Progenitor cell of endocrine pancreas (in vitro differentiated cells): ENCODE measurements at places on chromosomes 12 and 14. TPM values are rescaled to one million over a fixed set of nuclear protein-coding genes. Genes with fewer than 3 reads are reported as not detected.
A peak's percentile ranks its signal among the peaks of the same experiment; 100 is the strongest.

NKX2-1 gene
- total RNA-seq, result 0.80 TPM in 1 of 2 replicates, not detected in the other

PTMS gene
- total RNA-seq, result 414 and 480 TPM in 2 replicates

SERPINA1 gene
- 411 and 431 TPM in 2 replicates for total RNA-seq

AQP6 gene
- total RNA-seq, result 0.29 TPM in 1 of 2 replicates, not detected in the other

LBHD2 gene
- not detected in 2 replicates for total RNA-seq

AVPR1A gene
- 0.16 TPM in 1 of 2 replicates, not detected in the other for total RNA-seq

SERPINA5 gene
- total RNA-seq, result 37.7 and 39.5 TPM in 2 replicates

DNA sequence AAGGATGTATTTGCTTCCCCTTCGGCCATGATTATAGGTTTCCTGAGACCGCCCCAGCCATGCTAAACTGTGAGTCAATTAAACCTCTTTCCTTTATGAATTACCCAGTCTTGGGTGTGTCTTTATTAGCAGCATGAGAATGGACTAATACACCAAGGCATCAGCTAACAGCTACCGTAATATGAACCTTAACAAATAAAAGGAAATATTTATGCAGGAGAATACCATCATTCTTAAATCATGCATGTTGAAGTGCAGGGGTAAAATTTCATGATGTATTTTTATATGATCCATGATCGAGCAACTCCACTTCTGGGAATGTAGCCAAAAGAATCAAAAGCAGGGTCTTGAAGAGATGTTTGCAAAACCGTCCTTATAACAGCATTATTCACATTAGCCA, 379.0 kb downstream of the NPAS3 start:
- no peak for DNase-seq

- DNase-seq, result no peak
Measured at GRCh38 chr12:82554529-82554928, 132.2 kb upstream of the TMTC2 start.

DNA sequence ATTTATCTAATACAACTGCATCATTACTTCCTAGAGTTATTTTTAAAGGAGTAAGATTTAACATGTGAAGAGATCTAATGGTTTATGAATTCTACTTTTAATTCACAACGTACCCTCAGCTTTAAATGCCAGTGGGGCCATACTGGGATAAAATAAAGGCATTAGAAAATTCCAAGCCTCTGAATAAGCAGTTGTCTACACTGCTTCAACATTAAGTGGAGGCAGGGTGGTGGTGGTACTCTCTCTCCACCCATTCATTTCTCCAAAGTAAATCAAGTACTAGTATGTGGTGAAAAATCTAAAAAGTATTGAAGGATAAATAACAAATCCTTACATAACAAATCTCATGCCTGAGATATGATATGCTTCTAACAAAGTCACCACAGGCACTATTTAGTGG, 52.4 kb downstream of the FERMT2 start:
- DNase-seq, result no peak

- DNase-seq, result no peak
Measured at GRCh38 chr14:86533834-86534233, 1003.9 kb downstream of the FLRT2 start.

DNA sequence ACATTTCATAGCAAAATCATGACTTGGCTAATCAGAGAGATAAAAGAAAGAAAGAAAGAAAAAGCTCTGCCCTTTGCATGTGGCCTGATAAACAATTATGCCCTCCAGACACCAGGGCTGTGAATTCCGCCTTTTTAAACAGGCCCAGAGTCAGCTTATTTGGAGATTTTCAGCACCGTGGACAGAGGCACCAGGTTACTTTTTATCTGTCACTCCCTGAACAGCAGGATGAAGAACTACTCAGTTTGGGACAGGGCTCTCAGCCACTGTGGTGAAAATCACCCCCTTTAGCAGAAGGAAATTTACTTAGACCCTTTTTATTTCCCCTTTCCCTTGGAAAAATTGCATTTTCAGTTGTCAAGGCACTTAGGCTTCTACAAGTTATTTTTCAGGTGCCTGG, 359.9 kb downstream of the NRXN3 start:
- DNase-seq, result peak; percentile 50

DNA sequence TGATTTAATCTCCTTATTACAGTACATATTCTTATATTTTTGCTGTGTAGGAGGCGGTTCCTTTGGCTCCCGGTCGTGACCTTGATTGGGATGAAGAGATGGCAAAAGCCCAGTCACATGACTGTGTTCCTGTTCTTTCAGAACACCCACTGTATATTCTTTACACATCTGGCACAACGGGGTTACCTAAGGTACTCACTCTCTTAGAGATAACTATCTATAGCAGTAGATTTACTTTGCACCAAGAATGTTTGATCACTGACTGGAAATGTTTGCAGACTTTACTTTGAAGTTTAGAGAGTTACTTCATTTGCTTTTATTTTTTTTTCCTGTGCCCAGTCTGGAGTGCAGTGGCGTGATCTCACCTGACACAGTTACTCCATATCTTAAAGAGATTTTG, 65.2 kb downstream of the ACSS3 start:
- no peak for DNase-seq

- DNase-seq, result no peak
Measured at GRCh38 chr14:90607141-90607540, 209.1 kb downstream of the TTC7B start.

GRCh38 chr12:64713376-64713775, 45.8 kb downstream of the GNS start:
- DNase-seq, result no peak

GRCh38 chr14:102819176-102819628, 42.0 kb downstream of the TRAF3 start:
- no peak for DNase-seq

GRCh38 chr14:93084866-93085857, 30.6 kb downstream of the ITPK1 start:
- DNase-seq, result no peak

- DNase-seq, result no peak
Measured at GRCh38 chr14:65639216-65639615, 226.7 kb downstream of the FUT8 start.

- DNase-seq, result no peak
Measured at GRCh38 chr12:58583940-58584339, 336.4 kb downstream of the LRIG3 start.

DNA sequence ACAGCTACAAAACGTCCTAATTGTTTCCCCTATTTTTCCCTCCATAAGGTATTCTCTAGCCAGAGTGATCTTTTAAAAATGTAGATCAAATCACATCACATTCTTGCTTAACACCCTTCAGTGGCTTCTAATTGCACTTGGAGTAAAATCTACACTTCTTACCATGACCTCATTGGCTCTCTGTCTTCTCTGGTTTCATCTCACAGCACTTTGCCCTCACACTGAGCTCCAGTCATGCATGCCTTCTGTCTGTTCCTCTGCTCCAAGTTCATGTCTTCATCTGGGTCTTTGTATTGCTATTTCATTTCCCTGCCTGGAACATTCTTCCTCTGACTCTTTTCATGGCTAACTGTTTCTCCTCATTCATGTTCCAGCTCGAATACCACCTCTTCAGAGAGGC, 220.4 kb upstream of the GARIN6 start:
- DNase-seq, result no peak

GRCh38 chr14:69370061-69370460, 28.0 kb downstream of the ERH start:
- no peak for DNase-seq

DNA sequence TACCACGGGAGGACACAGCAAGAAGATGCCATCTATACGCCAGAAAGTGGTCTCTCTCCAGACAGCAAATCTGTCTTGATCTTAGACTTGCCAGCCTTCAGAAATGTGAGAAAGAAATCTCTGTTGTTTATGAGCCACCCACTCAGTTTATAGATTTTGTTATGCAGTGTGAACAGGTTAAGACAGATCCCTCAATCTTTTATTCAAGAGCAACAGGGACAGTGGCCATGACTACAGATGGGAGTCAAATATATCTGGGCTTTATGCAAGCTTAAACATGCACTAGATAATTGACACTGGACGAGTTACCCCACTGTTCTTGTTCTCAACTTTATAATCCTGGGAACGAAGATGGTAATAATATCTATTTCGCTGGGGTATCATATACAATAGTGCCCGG, 288.7 kb downstream of the RPAP3 start:
- DNase-seq, result no peak

DNA sequence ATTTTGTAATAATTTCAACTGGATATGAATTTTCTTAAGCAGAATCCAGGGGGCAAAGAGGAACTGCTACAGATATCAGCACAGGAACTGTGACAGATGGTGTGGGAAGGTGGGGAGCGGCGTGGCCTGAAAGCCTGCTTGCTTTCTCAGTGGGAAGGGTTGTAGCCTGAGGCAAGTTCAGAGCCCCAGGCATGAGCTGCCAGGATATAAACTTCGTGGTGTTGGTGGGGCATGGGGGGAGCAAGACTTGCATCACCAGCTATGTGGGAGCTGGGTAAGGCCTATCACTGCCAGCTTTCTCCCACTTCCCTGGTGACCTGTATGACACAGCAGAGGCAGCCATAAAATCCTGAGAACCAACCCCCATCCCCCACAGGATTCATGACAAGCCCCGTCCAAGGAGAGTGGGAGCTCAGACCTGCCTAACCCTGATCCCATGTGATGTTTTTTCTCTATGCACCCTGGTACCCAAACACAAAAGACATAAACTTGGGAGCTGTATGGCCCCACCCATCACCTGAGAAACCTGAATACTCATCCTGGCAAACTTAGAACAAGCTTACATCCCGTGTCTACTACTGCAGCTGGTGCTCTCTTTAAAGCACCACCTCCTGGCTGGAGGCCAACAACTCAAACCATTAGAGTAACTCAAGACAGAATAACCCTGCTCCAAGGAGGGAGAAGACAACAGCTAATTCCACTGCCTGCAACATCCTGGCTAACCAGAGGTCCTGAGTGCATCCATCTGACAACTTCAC, 16.5 kb downstream of the CLEC1A start:
- no peak for DNase-seq

- no peak for DNase-seq
Measured at GRCh38 chr12:9367201-9367600, 159.0 kb upstream of the PZP start.

DNA sequence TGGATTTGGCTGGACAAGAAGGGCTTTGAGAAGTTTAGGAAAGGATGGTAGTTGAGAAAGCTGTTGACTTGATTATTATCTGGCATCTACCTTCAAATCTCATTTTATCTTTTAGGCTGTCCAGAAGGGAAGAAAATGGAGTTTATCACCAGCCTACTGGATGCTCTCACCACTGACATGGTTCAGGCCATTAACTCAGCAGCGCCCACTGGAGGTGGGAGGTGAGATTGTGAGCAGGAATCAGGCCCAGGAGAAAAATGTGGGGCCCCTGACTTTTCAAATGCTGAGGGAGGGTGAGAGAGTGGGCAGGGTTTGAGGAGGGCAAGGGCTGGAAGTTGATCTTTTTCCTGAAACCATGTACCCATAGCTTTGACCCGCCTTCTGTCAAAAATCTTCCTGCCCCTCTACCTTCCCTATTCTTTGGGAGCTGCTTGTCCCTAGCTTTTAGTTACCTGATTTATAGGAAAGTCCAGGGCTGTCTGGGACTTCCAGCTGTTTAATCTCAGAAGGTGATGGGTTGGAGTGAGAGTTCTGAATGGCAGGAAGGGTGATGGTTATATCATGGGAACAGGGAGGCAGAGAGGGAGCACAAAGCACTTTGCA, 134.2 kb downstream of the SMOC1 start:
- DNase-seq, result no peak
